ENCODE measurements at places on chromosomes 7 and 10.

GRCh38 chr7:54546081-54546985 is 4.2 kb downstream of the VSTM2A start:
- no peak for DNase-seq

GRCh38 chr10:132544744-132545658 is 7.4 kb downstream of the INPP5A start:
- DNase-seq = no peak

DNA sequence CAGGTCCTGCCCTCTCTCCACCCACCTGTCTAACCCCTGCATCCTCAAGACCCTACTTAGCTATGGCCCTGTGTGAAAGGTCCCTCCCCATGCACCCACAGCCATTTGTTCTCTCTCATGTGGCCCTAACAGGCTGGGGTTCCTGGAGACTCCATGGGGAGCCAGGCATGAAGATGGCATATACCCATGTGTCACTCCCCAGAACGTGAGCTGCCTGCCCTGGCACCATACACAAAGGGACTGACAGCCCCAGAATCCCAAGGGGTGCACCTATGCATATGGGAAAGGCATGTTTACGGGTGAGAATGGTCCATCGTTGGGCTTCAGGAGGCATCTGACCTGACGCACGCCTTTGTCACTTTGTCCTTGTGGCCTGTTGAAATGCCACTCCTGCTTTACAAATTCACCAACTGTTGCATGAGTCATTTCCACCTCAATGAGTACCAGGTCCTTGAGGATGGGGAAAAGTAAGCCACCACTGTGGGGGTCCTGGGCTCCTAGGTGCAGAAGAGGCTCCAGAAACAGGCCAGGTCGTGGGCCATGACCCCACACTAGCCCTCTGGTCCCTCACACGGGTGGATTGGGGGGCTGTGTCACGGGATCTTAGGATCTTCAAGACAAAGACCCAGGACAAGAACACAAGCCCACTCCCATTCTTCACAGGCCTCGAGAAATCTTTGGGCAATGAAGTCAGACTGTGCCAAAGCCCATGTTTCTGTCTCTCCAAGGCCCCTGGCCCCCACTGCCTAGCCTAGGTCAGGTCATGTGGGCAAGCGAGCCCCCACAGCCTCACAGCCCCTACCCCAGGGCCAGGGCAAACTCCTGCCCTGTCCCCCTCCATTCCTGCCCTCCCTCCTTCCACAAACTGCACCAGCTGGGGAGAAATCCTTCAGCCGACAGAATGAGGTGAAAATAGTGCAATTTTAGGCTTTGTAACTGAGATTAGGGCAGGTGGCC is 8.6 kb downstream of the GPRIN2 start:
- no peak for DNase-seq

DNA sequence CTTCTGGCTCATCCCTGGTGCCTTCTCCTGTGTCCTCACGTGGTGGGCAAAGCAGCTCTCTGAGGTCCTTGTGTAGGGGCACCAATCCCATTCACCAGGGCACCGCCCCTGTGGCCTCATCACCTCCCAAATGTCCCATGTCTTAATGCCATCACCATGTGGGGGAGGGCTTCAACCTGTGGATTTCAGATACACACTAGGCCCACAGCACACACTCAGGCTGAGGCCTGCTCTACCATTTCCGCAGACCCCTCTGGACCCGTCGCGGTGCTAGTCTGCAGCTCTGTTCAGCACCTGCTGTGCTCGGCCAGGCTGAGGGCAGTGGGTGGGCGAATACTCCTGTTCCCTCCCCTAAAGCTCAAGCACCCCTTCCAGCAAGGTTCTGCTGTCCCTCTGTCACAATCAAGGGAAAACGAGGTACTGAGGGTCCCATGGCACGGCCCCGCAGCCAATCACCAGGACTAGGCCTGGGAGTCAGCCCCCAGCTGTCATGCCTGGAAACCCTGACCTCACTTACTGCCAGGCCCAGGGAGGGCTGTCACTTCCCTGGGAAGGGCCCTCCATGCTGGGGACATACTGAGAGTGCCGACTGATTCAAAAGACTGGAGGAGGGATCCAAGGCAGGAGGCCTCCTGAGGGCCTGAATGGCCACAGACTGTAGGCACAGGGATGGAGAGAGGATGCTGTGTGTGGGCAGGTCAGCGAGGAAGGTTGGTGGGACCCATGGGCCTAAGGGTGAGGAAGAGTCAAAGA is 123.8 kb upstream of the RET start:
- DNase-seq = no peak

DNA sequence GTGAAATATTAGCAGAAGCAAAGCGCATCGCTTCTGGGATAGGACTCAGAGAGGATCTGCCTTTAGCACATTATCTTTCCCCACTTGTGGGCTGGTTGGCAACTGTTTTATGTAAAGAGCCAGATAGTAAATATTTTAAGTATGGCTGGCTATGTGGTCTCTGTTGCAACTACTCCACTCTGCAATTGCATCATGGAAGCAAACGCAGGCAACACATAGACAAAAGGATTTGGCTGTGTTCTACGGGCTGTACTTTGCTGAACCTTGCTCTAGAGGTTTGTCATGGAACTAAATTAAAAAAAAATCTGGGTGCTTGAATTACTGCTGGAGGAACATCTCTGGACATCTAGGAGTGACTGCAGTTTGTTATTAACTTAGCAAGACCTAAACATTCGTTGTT is 307.8 kb upstream of the TPK1 start:
- no peak for DNase-seq

DNA sequence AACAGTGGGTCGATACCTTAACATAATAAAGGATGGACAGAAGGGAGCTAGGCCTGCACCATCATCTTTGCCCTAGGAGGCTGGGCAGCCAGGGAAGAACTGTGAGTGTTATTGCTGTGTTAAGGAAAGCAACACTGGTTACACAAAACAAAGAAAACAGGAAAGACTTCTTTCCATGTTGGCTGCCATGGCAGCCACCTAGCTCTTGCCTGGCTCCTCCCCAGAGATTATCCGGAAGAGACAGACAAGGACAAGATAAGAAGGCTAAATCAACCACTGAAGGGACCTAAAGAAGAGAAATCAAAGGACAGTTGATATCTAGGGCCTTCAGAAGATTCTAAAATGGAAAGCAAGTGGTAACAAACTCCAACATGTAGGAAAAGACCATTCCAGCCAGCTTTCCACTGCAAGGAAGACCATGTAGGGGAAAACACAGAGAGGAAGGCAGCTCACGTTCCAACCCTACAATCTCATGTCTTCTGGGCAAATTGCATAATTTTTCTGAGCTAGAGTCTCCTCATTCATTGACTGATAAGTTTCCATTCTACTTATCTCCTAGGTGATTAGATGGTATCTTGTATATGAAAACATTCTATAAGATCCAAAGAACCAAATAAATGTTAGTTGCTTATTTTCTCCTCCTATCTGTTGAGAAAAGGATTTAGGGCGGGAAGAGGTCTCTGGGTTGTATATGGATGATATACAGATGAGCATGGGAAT is 51.2 kb downstream of the SP8 start:
- no peak for DNase-seq

DNA sequence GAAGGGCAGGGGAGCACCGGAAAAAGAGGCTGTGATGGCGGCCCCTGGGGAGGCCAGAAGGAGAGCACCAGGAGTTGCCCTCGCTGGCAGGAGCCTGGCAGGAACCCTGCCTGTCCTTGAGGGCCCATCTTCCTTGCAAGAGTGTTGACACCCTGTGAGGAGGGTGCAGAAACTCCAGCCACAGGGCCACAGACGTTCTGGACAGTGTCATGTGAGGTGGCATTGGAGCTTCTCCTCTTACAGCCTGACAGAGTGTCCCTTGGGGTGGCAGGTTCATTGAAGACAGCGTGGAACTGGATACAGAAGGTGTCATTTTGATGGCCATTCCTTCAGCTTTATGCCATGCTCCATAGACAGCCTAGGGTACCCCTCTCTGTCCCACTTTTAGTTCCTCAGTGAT is 54.2 kb downstream of the RBM20 start:
- no peak for DNase-seq

DNA sequence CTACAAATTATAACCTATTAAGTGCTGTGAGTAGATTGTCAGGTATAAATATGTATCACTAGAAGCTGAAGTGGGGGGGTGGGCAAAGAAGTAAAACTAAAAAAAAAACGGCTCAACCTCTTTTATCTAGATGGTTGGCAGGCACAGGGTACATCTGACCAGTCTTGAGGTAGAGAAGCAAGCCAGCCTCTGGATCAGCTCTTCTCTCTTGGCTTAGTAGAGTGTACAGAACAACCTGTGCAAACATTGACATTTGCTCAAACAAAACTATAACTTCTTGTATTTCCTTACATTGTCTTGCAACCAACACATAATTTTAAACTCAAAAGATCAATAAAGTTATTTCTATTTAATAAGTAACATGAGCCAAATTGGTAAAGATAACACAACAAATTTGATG is 25.6 kb downstream of the DNA2 start:
- DNase-seq = no peak

DNA sequence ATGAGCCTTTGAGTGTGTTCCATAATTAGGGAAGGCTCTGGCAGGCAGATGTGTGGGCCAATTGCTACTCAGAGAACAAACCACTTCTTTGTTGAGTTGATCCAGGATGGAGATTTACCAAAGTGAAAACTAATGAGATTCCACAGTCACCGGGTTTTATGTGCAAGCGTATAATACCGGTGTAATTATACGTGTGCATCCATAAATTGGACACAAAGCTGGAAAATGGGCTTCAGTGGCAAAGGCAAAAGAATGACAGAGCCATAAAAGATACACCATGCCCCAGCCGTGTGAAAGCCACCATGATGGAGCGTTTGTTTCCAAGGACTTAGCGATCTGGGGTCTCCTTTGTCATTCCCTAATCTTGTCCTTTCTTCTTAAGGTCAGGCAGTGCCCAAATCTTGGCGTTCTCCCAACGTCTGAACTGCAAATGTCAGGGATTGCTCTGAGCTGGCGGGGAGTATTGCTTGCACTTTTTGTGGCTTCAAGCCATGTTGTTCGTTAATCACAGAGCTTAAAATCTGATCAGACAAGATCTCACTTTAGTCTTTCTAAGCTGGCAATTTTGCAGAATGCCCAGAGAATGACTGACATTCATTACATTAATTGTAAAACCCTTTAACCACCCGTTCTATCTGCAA is 70.1 kb downstream of the NPTX2 start:
- no peak for DNase-seq

DNA sequence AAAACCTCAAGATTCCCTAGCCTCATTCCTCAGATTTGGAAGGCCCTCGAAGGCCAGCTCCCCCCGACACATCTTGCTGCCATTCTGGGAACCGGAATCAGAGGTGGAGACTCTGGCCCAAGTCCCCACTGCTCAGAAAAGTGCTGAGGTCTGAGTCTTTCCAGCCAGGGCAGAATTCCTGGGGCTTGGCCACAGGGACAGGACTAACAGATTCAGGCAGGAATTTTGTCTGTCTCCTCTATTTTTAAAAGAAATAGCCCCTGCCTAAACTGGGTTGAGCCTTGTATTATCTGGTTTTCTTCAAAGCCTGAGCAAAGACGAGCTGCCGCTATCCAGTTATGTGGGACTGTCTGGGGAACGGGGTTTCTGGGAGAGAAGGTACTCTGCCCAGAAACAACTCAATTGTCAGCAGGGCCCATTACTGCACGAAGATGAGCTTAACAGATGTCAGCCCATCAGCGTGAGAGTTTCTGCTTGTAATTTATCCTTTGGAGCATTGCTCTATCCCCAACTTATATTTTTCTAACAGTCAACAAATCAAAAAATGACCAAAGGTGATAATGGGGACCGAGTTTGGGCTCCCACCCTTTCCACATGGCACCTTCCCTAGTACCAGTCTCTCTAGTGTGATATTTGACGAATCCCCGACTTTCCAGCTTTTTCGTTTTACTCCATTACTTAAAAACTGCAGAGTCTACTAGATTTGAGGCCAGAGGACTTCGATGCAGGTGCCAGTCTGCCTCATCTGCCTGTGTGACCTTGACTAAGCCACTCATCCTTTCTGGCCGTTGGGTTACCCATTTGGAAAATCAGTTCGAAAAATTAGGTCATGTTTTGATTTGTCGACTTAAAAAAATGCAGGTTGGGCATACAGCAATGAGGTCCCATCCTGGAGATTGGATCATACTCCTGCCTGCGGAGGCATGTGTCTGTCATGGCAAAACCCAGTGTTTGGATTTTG is 110.9 kb downstream of the WDR11 start:
- no peak for DNase-seq

DNA sequence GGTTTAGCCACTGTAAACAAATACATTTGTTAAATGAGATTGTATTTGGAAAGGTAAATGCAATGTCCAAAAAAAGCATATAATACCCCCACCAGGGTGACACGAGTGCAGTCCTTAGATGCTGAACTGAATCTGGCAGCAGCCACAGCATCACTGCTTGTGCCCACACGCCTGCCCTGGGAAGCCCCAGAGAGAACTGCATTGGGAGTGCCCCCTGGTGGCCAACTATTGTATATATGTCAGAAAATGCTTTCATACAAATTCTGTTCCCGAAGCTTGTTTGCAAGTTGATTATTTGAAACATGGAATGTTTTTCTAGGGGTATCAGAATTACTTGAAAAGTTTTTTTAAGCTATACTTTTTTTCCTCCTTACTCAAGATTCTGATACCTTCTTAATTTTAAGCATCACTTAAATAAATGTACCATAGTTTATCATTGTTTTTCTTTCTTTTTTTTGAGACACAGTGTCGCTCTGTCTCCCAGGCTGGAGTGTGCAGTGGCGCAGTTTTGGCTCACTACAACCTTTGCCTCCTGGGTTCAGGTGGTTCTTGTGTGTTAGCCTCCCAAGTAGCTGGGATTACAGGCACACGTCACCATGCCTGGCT is 50.1 kb downstream of the LANCL2 start:
- peak; percentile 70 for DNase-seq

GRCh38 chr10:128808921-128809440 is 658.1 kb upstream of the MGMT start:
- DNase-seq = no peak

GRCh38 chr10:34609287-34609940 is 205.7 kb downstream of the PARD3 start:
- no peak for DNase-seq

DNA sequence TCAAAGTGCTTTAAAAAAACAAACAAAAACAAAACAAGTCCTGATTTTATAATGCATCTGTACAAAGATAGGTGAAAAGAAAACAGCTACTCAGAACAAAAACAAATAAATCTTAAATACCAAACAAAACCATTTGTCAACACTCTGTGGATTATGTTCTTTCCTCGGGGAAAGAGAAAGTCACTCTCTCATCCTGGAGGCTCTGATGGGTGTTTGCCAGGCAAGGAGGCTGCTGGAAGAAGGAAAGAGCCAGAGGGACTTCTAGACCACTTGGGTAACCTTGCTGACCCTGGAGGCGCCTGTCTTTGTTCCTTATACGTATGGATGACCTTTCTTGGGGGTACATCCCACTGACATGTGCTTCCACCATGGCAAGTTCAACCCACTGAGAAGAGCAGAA is 92.8 kb downstream of the ZRANB1 start:
- DNase-seq = no peak

DNA sequence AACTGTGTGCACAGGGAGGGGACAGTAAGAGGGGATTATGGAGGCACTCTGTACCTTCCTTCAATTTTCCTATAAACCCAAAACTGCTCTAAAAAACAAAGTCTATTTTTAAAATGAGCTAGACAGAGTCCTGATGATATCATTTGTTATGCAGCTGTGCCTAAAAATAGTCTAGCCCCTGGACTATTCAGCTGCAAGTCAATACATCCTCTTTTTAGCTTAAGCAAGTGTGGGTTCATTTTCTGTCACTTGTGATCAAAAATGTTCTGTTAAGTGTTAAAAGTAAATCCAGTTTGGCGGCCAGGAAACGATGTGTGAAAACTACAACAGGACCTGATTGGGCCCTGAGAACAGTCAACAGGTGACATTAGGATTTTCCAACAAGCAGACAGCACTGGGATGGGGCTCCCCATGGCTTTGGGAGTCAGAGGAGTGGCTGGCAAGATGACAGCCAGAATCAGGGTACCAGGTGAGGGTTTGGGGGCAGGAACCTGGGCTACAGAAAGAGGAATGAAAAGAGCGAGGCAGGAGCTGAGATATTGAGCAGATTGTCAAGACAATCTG is 33.9 kb downstream of the FAM107B start:
- no peak for DNase-seq

Data from kidney capillary endothelial cell (primary cell).